ENCODE measurements at places on chromosomes 4 and X.

DNA sequence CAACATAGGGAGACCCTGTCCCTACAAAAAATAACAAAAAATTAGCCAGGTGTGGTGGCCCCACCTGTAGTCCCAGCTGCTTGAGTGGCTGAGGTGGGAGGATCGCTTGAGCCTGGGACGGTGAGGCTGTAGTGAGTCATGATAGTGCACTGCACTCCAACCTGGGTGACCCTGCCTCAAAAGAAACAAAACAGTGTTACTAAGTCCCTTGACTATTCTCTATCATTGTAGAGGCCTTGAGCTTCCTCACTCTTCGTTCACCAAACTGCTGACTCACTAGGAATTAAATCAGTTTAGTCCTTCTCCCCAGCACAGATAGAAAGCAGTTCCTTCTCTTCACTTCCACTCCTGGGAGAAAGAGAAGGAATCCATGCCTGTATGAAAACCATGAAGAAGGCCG, 14.5 kb downstream of the CDS1 start:
- no peak for DNase-seq

- DNase-seq = no peak
These were observed 16.8 kb downstream of the POLR2B start for GRCh38 chr4:56995525-56995924.

DNA sequence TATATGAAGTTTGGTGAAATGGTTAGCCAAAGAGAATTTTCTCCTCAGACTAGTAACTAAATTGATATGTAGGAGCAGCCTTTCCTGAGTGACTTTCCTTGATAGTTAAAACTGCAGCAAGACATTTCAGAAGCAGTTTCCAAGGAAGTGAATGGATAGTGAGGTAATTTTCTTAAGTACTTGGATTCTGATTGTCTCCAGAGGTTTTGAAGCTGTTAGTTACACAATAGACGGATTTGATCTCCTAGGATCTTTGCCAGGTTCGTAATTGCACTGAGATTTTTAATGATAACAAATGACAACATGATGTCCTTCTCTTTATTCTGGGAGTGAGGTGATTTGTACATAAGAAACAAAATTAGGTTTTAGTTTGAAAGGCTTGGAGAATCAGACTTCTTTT, 29.2 kb downstream of the PRRG1 start:
- DNase-seq = no peak

- DNase-seq = no peak
These were observed 20.1 kb upstream of the CXCR3 start for GRCh38 chrX:71638409-71638808.

- no peak for DNase-seq
These were observed 42.5 kb upstream of the C1GALT1C1 start for GRCh38 chrX:120672389-120672788.

DNA sequence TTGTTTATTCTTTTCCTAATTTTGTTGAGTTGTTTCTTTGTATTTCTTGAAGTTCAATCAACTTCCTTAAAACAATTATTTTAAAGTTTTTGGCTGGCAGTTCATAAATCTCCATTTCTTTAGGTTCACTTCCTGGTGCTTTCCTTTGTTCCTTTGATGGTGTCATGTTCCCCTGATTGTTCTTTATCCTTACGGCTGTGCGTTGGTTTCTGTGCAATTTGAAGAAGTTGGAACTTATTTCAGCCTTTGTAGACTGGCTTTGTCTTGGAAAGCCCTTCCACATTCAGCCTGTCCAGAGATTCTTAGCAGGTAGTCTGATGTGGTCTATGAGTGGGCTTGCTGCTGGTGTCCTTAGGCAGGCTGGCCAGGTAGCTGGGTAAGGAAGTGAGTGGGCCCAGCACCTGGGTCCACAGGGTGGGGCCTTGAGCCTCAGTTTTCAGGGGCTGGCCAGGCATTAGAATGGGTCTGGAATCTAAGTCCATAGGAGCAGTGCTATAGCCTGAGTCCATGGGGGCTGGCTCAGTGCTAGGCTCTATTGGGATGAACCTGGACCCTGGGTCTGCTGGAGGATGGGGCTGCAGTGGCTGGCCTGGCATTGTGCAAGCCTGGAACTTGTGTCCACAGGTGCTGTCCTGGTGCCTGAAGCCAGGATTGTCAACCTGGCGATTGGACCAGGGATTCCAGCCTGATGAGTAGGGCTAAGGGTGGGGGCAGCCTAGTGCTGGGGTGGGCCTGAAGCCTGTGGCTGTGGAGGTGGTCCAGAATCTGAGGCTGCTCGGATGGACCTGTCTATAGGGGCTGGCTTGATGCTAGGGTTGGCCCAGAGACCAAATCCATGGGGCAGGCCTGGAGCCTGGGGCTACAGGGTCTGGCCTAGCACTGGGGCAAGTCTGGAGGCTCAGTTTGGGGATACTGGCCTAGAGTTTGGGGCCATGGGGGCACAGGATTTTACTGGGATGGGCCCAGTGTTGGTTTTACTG, 152.4 kb downstream of the STAG2 start:
- DNase-seq = no peak

GRCh38 chr4:152613351-152613750, 66.4 kb downstream of the TMEM154 start:
- DNase-seq = no peak

GRCh38 chrX:7635604-7636003, 207.4 kb upstream of the VCX start:
- no peak for DNase-seq

GRCh38 chrX:9533611-9534010, 68.8 kb downstream of the TBL1X start:
- DNase-seq = no peak

DNA sequence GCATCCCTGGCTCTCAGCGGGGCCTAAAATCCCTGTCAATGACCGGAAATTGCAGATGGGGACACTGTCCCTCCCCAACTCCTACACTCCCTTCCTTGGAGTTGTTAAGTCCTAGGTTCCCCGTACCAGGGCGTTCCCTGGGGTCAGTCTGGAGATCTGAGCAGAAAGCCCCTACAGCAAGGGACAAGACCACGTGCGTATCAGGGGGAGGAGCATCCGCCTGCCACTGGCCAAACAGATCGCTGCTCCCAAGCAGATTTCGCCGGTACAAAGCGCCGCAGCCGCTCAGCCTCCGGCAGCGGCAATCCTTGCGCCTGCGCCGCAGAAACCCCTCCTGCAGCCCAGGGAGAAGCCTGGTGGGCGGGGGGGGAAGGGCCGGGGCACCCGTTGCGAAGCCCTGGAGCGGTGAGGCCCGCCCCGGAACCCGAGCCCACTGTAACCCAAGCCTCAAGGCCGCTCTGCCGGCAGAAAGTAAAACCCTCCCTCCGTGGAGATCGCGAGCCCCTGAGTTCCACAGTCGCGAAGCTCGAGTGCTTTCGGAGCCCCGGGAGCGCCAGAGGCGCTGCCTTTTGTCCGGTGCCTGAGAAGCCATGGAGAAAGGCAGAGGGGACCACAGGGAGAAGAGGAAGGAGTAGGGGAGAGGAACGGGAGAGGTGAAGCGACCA, 2.7 kb downstream of the CRMP1 start:
- DNase-seq = no peak

DNA sequence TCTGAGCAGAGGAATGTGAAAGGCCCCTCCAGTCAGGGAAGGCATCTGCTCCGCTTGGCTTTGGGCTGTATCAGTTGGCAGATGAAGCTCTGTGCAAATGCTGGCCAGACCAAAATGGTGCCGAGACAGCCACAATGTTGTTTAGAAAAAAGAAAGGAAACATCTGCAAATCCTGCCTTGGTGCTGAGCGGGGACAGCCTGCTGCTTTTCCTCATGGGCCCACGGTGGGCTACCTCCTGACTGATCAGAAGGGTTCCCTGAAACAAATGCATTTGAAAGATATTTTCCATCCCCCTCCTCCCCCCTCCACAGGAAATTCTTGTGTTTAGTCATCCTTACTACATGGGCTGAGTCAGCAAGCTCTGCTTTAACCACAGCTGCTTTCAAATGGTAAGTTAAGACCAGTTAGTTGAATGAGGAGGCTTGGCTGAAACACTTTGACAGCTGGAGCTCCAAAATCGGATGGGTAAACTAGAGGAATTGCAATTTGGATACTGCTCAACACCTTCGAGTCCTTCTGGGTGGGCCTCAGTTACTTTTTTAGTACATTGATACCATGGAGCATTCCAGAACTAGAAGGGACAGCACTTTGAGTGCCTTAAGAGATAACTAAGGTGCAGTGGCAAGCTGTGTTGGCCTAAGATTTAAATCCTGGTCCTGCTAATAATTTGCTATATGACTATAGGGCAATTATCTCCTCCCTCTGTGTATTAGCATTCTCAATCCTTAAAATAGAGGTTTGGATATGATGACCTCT, 36.0 kb downstream of the PLAC1 start:
- no peak for DNase-seq

- no peak for DNase-seq
These were observed 106.6 kb downstream of the NSUN7 start for GRCh38 chr4:40856277-40856839.

GRCh38 chr4:89157488-89158024, 46.2 kb downstream of the TIGD2 start:
- DNase-seq = no peak

- DNase-seq = no peak
These were observed 1441.2 kb downstream of the PCDH7 start for GRCh38 chr4:32161392-32161791.

GRCh38 chr4:17670423-17670822, 56.0 kb downstream of the MED28 start:
- DNase-seq = no peak

DNA sequence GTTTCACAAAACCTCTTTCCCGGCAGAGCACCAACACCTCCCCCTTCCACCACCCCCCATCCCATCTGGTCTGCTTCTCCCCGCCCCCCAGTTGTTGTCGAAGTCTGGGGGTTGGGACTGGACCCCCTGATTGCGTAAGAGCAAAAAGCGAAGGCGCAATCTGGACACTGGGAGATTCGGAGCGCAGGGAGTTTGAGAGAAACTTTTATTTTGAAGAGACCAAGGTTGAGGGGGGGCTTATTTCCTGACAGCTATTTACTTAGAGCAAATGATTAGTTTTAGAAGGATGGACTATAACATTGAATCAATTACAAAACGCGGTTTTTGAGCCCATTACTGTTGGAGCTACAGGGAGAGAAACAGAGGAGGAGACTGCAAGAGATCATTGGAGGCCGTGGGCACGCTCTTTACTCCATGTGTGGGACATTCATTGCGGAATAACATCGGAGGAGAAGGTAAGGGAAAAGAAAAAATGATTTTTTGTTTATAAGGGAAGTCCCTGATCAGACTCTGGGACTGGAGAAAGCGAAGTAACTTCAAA, at the start of gene PDGFRA:
Gene PDGFRA (plus strand): TSS at position 333 of the 541 bp plus-strand sequence. CDS start 29,476 bp downstream, outside the sequence.
- DNase-seq = no peak

- no peak for DNase-seq
These were observed 315.4 kb downstream of the ANTXR2 start for GRCh38 chr4:79757600-79757999.

DNA sequence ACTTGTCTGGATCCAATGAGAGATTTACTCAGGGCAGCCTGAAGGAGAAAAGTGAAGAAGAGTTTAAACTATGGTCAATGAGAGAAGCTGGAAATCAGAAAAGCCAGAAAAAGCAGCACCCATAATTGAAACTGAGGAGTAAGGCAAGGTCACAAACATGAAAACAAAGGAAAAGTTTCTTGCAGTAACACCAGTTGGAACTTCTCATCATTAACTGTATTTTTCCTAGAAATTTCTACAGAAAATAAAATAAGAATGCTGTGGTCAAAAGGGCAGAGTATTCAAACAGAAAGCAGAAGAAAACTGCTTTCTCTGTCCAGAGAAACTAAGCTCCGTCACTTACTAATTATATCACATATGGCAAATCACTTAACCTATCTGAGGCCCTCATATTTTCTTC, 102.2 kb downstream of the OR13H1 start:
- DNase-seq = no peak

Data from activated effector memory CD4-positive, alpha-beta T cell treated with anti-CD3 and anti-CD28 coated beads, Interleukin-2, amount 50 U/mL, for 16 hours (primary cell).